ENCODE measurements at places on chromosomes 5 and 9.

DNA sequence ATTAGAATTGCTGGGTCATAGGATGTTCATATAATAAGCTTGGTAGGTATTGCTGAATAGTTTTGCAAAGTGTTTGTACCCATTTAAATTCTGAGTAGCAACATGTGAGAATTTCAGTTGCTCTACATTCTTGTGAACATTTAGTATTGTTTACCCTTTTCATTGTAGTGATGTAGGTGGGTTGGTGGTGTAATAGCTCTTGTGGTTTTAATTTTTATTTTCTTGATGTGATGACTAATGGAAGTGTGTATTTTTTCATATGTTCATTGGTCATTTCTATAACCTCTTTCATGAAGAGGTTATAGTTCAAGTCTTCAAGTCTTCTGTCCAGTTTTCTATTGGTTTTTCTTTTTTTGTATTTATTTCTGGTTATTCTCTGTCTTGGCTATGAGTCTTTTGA is 34.4 kb downstream of the RASA1 start:
- no peak for DNase-seq

DNA sequence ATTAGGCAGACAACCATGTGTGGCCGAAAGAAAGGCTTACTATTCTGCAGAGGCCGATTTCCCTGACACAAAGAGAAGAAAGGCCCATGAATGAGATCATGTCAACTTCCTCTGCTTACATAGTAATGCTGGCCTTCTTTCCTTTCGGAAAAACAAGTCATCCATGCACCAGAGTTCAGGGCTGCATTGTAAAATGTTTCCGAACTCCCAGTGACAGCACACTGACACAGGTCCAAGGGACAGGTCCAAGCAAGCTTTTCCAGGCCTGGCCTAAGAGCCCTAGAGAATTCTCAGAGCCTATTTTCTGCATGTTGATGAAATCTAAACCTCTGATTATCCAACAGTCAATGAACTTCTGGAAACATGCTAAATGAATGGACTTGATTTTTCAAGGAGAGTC is 140.9 kb downstream of the ZNF608 start:
- no peak for DNase-seq

DNA sequence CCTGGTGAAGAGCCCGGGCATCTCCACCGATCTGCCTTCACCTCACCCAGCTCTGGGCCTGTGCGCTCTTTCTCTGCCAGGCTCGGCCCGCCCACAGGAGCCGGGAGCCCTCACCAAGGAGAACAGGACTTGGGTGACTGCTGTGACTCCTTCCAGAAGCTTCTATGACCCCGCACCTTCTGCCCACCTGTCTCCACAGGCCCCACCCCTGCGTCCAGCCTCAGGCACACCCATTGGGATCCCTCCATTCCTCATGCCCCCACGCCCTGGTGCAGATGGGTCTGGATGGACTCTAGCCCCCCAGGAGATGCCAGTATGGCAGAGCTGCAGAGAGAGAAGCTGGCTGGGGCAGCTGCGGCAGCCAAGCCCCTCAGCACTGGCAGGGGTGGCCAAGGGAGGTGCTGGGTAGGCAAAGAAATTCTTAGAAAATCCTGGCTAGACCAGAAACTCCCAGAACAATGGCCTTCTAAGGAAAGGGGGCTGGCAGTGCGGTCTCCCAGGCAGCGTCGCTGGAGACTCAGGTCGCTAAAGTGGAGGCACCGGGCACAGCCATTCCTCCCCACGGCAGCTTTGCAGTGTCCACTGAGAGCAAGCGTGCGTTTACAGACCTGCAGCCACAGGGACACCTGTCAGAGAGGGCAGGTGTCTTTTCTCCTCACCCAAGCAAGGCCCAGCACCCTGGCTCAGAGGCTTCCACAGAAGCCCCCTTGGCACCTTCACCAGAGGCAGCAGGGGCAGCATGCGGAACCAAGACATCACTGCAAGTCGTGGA is 17.3 kb downstream of the LPCAT1 start:
- DNase-seq: no peak

- DNase-seq: no peak
Observed at GRCh38 chr5:121500310-121500709, 351.4 kb upstream of the FTMT start.

DNA sequence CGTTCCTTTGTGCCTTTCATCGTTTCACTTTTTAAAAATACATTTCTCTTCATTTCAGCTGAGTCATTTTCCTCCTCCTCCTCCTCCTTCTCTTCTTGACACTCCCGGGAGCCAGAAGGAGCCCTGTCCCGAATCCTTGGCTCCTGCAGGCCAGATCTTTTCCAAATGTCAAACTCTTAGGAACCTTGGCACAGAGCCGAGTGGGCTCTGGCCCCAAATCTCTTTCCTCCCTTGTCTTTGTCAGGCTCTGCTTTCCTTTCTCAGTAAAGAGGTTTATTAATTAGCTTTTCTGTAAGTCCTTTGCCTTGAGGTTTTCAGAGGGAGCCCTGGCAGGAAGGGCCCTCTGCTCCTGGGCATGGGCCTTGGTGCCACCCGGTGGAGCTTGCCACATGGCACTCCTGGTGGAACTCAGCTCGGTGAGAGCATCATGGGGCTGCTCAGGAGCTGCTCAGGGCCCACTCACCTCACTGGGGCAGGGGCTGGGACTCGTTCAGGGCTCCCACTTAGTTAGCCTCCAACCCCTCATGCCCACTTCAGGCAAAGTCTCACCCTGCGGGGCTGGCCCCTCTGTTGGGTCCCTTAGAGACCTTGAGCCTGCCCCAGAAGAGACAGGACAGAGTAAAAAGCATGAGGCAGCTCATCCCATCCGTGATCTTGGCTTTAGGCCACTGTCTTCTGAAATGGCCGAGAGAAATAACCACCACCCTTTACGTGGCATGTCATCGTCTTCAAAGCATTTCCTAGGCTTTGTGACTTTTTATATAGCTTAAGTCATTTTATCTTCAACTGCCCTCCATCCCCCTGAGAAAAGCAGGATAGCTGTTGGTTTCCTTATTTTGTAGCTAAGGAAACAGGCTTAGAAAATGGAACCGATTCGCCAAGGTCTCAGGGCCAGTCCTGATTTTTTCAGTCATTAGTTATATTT is 17.1 kb downstream of the STC2 start:
- no peak for DNase-seq
